ENCODE measurements at places on chromosomes 4 and X.

DNA sequence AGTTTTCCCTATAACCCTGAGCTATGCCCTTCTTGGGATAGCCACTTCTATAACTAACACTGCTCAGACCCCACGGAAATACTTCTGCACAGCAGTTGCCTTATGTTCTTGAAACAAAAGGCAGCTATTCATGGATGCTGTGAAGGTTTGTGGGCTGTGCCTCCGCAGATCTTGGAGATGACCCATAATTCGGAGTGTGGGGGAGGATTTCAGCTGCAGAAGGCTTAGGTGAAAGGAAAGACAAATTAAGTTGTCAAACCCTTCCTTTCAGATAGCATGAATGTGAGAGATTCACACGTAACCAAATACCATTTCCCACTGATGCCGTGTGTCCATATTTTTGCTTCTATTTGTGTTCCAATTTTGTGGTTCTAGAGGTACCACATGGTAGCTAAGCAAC, 38.1 kb upstream of the NYX start:
- no peak for DNase-seq

DNA sequence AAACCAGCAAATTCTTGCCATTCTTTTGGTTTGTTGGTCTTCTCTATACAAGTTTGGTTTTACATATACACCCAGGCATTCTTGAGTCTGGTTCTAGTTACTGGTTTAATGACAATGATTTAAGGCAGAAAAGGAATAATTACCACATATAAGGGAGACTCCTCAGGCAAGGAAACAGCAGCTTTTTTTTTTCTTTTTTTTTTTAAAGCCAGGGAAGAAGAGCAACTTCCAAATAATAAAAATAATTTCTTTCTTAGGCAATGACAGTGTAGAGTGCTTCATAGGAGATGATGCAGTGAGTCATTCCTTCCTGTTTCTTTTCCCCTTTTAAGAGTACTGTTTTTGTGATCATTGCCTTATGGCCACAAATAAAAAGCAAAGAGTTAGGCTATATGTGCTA, 289.7 kb downstream of the DKK2 start:
- no peak for DNase-seq

GRCh38 chr4:152221816-152222516, 313.9 kb downstream of the FBXW7 start:
- no peak for DNase-seq

DNA sequence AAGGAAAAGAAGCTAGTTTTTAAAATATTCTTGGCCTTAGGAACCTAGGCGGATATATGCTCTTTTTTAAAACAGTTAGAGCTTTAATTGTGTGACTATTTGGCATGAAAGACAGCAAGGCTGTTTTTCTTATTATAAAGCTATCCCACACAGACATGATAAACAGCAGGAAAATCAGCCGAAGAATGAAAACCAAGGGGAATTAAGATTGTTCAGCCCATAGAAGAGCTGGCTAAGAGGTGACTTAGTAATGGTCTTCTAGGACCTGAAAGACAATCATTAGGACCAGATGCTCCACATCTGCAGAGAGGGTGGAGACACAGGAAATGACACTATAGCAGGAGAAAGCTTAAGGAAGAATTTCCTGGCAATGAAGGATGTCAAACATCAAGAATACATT, 171.4 kb upstream of the NRK start:
- DNase-seq, result no peak

DNA sequence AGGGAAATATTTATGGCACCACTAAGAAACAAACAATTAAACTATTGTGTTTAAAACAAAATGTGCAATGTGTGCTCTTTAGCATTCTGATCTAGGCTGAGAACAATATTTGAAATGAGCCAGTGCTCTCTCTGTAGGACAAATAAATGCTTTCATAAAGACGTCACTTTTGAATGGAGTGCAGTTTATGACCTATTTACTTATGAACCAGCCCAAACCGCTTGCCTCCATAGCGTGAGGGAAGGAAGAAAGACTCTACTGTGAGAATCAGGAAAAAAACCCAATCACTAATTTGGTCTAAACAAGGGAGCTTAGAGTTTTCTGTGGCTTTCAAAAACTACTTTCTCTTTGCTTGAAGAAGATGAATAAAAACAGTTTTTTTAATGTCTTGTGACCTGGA, 39.4 kb downstream of the SAT1 start:
- DNase-seq, result no peak

- DNase-seq, result no peak
These were observed 175.3 kb upstream of the MID1 start for GRCh38 chrX:10795721-10796120.

- DNase-seq, result no peak
These were observed 11.3 kb downstream of the EIF1AX start for GRCh38 chrX:20130357-20130756.

DNA sequence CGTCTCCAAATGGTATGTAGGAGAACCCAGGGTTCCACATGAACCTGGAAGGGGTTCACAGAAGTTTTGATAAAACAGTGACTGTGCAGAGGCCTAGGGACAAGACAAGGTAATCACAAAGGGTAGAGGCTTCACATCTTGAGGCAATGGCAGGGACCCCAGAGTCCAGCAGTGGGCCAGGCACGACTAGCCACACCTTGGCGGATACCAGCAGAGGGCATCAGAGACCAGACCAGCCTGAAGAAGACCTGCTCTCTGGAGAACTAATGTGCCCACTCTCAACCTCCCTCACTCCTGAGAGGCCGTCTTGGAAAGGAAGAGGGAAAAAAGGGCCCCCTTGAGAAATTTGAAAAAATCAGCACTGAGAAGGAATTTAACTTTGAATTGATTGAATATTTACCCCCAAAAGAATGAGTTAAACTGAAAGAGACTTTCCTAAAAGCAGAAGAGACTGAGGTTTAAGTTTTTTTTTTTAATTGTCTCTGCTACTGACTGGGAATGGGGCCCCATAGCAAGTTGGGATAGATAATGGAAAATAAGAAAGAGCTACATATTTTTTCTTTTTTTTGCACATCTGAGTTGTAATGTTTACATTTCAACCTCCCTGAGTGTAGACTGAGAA, 243.8 kb upstream of the JADE1 start:
- DNase-seq, result no peak

GRCh38 chr4:168917138-168917779, 92.8 kb downstream of the CBR4 start:
- no peak for DNase-seq

GRCh38 chrX:48043056-48043455, 28.4 kb downstream of the ZNF630 start:
- no peak for DNase-seq

DNA sequence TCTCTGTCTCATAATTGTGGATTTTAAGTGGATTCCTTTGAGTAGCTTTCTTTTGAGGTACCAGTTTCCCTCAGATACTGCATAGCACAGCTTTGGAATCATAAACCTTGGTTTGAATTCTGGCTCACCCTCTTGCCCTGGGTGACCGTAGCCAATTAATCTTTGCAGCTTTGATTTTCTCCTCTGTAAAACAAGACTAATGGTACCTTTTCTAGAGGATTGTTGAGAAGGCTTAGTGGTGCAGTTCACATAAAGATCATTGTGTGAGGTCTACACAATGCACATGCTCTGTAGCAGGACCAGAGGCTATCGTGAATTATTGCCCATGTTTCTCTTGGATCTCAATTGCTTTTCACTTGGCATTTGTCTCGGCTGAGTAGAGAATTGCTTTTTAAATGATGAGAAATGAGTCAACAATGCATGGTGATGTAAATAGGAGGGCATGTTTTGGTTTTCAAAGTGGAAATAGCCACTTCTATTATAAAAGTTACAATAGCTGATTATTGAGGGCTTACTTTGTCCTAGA, 47.9 kb downstream of the TMEM131L start:
- no peak for DNase-seq

DNA sequence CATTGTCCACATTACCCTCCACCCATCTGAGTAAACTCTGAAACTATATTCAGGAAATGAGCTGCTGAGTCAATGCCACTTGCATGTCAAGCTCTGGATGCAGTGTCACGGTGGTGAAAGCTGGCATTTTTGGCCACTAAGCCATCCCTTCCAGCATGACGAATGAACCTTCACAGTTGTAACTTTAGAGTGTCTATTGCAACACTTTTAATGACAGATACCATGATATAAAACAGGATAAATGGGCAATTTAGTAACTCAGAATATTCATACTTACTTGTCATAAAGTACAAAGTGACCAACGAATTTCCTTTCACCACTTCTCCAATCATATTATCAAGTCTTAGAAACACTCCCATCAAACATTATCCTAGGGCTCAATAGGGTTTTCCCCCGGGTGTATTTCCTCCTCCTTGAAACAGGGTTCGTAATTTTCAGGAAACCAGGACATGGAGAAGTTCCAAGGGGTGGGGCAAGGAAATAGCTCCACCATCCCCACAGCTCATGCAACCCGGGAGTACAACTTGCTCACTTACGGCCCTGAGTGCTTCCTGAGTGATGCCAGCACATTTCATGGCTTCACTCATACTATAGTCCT, 73.1 kb downstream of the MTHFD2L start:
- DNase-seq, result no peak

DNA sequence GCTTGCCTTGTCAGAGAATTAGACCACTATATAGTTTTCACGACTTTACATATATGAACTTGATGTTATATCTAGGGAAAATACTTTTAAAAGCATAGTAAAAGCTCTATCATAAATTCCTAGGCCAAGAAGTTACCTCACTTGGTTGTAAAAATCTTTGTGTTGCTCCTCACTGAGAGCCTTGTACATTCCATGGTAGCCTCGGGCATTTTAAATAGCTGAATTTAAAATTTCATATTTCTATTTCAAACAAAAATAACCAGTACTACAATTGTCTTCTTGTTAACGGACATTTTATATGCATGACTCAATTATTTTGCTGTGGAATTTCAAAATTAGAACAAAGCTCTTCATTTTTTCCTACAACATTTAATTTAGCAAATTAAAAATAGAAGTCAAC, 107.6 kb downstream of the MID1 start:
- DNase-seq, result no peak

GRCh38 chr4:157128395-157128794, 52.4 kb downstream of the GLRB start:
- no peak for DNase-seq

DNA sequence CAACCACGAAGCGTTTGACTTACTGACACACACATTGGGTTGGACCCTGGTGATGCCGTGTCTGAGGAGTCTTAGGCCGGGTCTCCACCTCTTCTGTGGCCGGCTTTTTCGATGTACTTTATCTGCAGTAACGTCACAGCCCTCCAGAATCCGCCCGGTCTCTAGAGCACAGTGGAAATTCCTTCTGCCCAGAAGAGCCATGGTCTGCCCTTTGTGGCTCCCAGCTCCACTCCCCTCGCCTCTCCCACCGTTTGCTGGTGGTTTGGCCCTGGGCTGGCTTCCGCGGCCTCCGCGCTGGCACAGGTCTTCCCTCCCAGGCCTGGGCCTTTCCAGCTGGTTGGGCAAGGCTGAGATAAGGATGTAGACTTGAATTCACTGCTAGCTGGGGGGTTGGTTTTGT, 4.3 kb downstream of the MAEA start:
- no peak for DNase-seq

DNA sequence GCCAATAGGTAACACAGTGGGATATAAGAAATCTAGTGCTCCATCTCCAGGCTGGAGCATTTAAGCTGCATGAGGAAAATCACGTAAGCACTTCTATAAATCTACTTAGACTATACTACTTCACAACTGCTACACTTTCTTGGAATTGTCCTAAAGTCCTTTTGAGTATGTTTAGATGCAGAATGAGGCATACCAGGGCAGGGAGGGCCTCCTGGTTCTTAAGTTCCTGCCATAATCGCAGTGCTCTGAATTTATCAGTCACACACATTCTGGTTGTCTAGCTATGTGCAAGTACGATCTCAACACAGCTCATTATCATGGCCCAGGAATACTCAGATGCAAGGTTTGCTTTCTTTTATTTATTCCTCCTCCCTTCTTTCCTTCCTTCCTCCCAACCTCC, 130.3 kb downstream of the GUCY2F start:
- DNase-seq, result no peak

DNA sequence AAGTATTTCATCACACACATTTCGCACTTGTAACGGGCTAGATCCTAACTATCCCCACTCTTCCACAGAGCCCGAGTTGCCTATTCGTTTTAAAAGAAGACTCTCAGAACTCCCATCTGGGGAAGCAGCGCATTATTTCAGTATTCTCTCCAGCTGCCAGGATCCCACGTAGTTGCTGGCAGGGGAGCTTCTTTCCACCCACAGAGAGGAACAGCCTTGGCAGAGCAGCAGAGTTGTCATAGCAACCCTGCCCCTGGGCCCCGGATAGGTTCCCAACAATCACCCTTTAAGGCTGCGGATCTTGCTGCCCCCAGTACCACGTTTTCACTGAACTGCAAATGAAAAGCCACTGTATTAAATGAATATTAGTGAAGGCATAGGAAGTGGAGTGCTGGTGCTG, 106.7 kb downstream of the GPM6A start:
- DNase-seq, result peak; percentile 63

DNA sequence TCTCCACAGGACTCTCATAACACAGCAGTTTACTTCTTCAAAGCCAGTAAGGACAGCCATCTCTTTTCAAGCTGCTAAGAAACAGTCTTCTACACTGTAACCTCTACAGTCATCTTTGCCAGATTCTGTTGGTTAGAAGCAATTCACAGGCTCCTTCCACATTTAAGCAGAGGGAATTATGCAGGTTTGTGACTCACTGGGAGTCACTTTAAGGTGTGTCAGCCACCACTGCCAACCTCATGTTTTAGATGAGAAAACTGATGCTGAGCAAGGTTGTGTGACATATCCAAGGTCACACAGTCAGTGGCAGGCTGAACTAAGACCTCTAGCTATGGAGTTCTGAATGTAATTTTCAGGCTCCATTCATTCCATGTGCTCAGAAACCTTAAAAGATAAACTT, 143.5 kb downstream of the QDPR start:
- no peak for DNase-seq

- no peak for DNase-seq
These were observed 402.8 kb upstream of the NWD2 start for GRCh38 chr4:36841583-36842326.

DNA sequence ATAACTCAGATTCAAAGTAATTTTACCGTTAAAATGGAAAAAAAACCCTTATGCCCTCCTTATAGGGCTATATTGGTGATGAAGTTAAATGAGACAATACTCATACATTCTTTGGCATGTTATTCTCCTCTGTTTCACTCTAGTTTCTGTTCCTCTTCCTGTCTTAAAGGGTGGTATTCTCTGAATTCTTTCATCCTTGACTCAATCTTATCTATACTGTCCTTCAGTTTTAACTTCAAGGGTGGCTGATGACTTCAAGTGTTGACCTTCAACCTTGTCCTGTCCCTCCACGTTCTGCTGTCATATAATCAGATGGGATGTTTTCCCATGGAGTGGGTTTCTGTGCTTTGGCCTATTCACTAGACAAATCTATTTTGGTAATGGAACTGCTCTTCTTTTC, 44.0 kb downstream of the ZNF518B start:
- no peak for DNase-seq

DNA sequence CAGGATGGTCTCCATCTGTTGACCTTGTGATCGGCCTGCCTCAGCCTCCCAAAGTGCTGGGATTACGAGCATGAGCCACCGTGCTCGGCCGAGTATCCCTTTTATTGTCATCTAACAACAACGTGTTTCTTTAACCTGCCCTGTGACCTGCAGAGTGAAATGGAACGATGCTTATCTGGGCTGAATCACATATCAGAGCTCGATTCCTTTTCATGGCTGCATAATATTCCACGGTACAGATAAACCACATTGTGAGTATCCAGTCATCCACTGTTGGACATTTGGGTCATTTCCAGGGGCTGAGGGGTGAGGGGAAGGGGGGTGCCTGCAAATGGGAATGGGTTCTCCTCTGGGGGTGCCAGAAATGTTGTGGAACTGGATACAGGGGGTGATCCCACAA, 260.0 kb downstream of the ASMT start:
- DNase-seq, result no peak

Data from C1 segment of cervical spinal cord (tissue), 14 donors.